Testis (tissue), 5 donors: ENCODE measurements at places on chromosomes 3 and 15. TPM values are rescaled to one million over a fixed set of nuclear protein-coding genes. Genes with fewer than 3 reads are reported as not detected.

GRCh38 chr3:13121553-13122001, 48.3 kb upstream of the IQSEC1 start:
- no peaks in the 10 kb centered on the region for H3K27me3 ChIP-seq
- H3K4me3 ChIP-seq: no peak overlapping the region
- no peaks in the 10 kb centered on the region for H3K4me1 ChIP-seq

DNA sequence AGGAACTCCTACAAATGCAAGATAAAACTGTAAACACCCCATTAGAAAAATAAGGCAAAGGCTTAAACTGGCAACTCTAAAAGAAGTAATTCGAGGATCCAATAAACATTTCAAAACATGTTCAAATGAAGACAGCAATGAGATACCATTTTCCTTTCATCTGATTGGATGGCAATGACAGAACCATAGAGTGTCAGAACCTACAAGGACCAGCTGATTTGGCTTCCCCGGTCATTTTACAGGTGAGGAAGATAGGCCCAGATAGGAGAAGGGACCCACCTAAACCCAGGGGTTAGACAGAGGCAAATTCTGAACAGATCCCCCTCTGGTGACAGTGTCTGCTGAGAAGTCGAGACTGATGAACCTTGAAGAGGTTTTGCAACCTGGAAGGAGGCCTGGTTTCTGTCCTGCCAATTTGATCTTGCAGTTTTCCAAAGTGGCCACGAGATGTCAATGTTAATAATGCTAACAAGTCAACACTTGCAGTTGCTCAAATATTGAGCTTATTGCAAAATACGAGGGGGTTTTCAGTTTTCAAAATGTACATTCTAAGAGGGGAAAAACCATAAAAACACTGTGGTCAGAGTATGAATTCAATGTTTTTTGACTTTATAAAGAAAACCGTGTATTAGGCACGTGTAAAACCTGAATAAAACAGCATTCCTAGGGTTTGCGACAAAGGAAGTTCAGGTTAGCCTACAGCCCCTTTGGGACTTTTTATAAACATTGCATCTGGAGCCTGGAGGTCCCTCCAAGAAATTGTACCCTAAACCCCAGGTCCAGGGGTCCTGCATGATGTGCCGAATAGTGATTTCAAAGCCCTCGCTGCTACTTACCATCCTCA, 21.5 kb downstream of the CFAP161 start:
- no peaks in the 10 kb centered on the region for H3K27me3 ChIP-seq
- DNase-seq: peak; percentile 62
- peaks cover 5% of the 10 kb centered on the region for H3K4me1 ChIP-seq
- H3K36me3 ChIP-seq: no peaks in the 10 kb centered on the region

DNA sequence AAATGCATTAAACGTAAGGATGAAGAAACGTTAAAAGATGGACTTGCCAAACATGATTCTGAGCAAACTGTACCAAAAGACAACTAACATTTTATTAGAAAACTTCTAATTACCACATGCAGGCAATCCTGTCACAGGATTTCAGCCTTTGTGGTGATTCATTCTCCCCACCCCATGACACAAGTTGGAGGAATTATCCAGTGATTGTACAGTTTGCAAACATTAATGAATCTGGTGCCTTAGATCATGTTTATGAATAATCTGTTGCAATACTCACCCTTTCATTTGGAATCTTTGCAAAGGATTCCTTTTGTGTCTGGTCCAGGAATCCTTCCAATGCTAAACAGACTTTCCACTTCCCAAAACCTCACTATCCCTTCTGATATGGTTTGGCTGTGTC, 23.3 kb upstream of the ERC2 start:
- H3K27me3 ChIP-seq: no peaks in the 10 kb centered on the region
- no peak for DNase-seq
- H3K27ac ChIP-seq: no peak overlapping the region

DNA sequence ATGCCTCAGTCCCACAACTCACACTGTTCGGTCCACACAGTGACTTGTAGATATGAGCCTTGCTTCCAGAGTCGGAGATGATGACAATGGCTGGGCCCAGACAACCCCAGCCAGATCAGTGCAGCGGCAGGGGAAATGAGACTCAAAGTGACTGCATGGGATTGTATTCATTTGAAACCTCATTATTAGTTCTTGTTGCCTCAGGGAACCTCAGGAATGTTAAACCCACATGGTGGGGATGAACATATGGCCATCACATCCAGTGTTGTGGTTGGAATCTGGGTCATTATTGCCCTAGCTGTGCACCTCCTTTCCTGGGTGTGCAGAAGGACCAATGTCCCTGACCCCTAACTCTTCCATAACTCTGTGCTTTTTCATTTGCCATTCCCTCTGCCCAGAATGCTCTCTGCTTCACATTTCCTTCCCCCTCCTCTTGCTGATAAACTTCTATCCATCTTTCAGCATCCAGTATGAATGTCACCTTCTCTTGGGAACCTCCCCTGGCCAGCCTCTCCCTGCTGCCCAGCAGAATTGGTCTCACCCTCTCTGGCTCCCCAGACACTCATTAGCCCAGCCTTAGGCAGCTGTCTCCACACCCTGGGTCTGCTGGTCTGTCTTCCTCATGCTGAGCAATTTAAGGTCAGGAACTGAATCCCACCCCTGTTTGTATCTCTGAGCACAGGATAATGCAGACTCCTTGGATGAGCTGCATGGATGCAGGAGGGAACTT, 67.0 kb upstream of the TNFAIP8L3 start:
- no peaks in the 10 kb centered on the region for H3K27me3 ChIP-seq
- no peak overlapping the region for H3K4me3 ChIP-seq
- no peak for DNase-seq
- no peaks in the 10 kb centered on the region for H3K36me3 ChIP-seq
- H3K27ac ChIP-seq: no peak overlapping the region
- H3K4me1 ChIP-seq: no peaks in the 10 kb centered on the region

- peak overlapping the region; percentile 26 for H3K27ac ChIP-seq
- H3K27me3 ChIP-seq: no peaks in the 10 kb centered on the region
- peaks cover 4% of the 10 kb centered on the region for H3K4me1 ChIP-seq
- no peak overlapping the region for H3K4me3 ChIP-seq
- DNase-seq: peak; percentile 53
Observed at GRCh38 chr3:190533511-190534281, 19.8 kb downstream of the IL1RAP start.

DNA sequence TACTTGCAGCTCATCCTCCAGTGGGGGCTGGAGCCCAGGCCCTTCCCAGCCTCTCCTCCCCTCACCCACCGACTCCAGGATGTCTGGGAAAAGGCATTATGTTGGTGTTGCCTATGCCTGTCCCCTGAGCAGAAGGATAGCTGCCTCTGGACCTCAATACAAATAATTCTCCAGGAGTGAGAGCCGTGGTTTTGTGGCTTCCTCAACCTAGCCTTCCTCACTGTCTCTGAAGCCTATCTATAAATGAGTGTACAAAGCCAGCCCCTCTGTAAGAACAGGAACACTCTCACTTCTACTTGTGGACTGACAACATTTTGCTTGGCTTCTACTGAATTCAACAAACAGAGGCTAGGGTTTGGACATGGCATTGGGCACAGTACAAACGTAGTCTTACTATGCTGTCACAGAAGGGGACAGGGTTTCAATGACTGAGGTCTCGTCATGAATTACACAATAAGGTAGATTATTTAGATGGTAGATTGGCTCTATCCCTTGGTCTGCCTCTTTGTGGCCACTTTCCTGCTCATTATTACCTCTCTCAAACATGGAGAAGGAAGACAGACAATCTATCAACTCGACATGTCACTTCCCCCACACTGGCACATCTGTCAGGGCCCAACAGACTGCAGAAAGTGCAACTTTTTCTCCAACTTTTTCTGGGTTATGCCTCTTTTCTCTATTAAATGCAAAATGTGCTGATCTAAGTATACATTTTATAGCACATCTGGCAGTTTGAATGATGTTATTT, 82.8 kb upstream of the MEX3B start:
- H3K4me1 ChIP-seq: no peaks in the 10 kb centered on the region
- DNase-seq: no peak
- H3K4me3 ChIP-seq: no peak overlapping the region
- H3K27me3 ChIP-seq: no peaks in the 10 kb centered on the region
- H3K36me3 ChIP-seq: no peaks in the 10 kb centered on the region
- H3K27ac ChIP-seq: no peak overlapping the region

DNA sequence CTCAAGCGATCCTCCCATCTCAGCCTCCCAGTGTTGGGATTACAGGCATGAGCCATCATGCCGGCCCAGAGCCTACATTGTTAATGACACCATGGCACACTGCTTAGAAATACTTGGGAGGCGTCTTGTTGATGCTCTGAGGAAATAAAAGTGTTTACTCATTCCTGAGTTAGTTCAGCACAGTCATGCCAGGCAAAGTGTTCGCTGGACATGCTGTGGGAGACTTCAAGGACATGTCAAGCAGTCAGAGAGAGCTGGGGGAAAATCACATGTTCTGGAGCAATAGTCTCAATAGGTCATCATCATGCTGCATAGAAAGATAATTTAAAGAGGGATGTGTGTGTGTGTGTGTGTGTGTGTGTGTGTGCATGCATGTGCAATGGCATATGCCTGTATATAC, 37.5 kb downstream of the TTC23 start:
- DNase-seq: no peak
- no peaks in the 10 kb centered on the region for H3K27me3 ChIP-seq
- H3K27ac ChIP-seq: no peak overlapping the region

DNA sequence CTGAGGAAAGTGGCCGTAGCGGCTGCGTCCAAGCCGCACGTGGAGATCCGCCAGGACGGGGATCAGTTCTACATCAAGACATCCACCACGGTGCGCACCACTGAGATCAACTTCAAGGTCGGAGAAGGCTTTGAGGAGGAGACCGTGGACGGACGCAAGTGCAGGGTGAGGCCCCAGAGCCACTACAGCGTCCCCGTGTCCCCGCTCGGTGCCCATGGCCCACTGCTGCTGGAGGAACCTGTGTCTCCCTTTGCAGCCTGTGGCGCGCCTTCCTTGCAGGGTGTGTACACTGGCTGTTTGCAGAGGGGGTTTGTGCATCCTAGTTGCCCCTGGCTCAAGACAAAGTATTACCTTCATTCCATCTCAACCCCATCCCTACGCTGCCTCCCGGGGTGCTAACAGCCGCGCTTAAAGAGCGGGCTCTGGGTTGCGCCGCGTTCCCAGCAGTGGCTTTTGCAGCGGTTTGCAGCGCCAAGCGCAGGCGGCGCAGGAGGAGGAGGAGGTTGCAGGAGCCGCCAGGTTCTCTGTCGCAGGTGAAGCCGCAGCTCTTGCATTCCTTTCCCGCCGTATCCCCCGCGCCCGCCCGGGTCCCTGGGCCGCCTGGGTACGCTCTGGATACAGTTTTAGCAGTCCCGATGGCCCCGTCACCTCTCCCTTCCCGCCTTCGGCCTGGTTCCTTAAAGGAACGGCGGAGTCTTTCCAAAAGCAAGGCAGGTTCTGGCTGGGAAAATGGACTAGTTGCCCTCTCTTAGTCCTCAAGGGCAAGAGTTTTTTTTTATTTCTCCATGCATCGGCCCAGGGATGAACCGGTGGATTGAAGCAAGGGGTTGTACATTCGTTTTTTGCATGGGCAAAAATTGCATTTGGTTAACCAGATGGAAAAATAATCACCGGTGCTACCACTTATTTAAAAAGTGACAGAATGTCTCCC, 1.2 kb downstream of the CRABP1 start:
- DNase-seq: no peak
- no peak overlapping the region for H3K4me3 ChIP-seq
- H3K27me3 ChIP-seq: no peaks in the 10 kb centered on the region
- H3K4me1 ChIP-seq: no peaks in the 10 kb centered on the region
- H3K36me3 ChIP-seq: no peaks in the 10 kb centered on the region

GRCh38 chr3:197541756-197542539, 13.8 kb downstream of the BDH1 start:
- H3K4me3 ChIP-seq: no peak overlapping the region
- H3K27ac ChIP-seq: no peak overlapping the region
- DNase-seq: peak; percentile 88
- H3K36me3 ChIP-seq: no peaks in the 10 kb centered on the region
- no peaks in the 10 kb centered on the region for H3K27me3 ChIP-seq

- H3K4me1 ChIP-seq: no peaks in the 10 kb centered on the region
- H3K27ac ChIP-seq: no peak overlapping the region
- H3K4me3 ChIP-seq: no peak overlapping the region
- H3K27me3 ChIP-seq: no peaks in the 10 kb centered on the region
- no peaks in the 10 kb centered on the region for H3K36me3 ChIP-seq
Observed at GRCh38 chr15:33068511-33068990, 126.0 kb downstream of the FMN1 start.

DNA sequence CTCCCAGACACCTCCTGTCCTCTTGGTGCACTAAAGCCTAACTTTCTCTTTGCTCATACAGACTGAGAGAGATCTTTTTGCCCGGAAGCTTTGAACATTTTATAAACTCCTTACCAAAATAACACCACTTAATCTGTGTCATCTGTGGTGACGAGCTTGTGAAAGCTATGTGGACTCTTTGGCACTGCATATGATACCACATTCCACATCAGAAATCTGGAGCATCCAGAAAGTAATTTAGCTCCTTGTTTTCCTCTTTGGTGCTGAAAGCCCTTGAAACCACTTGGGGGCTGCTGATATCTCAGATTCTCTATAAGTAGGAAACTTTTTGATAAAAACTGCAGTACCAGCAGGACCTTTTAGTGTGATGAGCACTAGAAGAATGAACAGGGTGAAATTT, 128.3 kb downstream of the ALCAM start:
- no peaks in the 10 kb centered on the region for H3K36me3 ChIP-seq
- no peaks in the 10 kb centered on the region for H3K27me3 ChIP-seq
- no peaks in the 10 kb centered on the region for H3K4me1 ChIP-seq
- H3K4me3 ChIP-seq: no peak overlapping the region
- no peak for DNase-seq

- H3K27ac ChIP-seq: peak overlapping the region; percentile 97
- H3K4me1 ChIP-seq: peaks cover 7% of the 10 kb centered on the region
- DNase-seq: no peak
- peak overlapping the region; percentile 74 for H3K4me3 ChIP-seq
Observed at GRCh38 chr3:128681369-128681829, 30.8 kb upstream of the RPN1 start.

DNA sequence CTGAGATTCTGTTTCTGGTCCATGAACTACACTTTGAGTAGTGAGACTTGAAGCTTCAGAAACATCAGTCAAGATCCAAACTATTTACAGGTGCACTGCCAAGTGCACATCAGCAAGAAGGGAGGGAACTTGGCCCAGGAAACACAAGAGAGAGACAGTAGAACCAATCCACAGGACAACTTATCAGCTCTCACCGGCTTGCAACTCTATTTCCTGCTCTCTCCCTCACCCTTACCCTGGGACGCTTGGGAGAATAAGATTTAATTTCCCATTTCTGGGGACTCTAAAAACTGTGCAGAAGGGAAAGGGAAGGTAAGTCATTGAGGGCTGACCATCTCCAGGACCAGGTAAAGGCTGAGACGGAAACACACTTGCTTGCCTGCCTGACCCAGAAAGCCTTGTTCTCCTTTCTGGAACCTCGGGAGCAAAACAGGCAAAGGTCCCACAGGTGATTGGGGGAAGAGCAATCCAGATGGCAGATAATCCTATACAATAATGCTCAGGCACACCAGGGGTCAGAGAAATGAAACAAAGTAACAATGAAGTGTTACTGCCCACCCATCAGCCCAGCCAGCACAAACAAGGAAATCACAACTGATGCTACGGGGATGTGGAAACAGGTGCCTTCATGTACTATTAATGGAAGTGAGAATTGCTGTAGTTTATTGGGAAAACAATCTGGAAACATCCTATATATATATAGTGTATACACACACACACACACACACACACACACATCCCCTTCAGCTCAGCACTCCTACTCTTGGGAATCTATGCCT, 154.4 kb downstream of the XXYLT1 start:
- H3K4me3 ChIP-seq: no peak overlapping the region
- peaks cover 11% of the 10 kb centered on the region for H3K4me1 ChIP-seq
- H3K27ac ChIP-seq: no peak overlapping the region

The WNT7A gene
- 1.1 TPM for total RNA-seq

The MINDY4B gene
- not detected for total RNA-seq

The DUOXA2 gene
- total RNA-seq: 0.39 TPM

The ANKRD34C gene
- total RNA-seq: 0.12 TPM

The ECE2 gene
- 1.4 TPM for total RNA-seq

The RTP4 gene
- 2.0 TPM for total RNA-seq

The ITIH1 gene
- total RNA-seq: 3.5 TPM

The SHC4 gene
- total RNA-seq: 52.0 TPM

The SNX33 gene
- total RNA-seq: 8.3 TPM

The PTPRG gene
- 107 TPM for total RNA-seq
